ENCODE measurements at places on chromosomes 2 and 18. TPM values are rescaled to one million over a fixed set of nuclear protein-coding genes. Genes with fewer than 3 reads are reported as not detected.

CBLN2 gene
- total RNA-seq = 0.18 TPM

NEUROD1 gene
- total RNA-seq = not detected

GREB1 gene
- 0.38 TPM for total RNA-seq

GRCh38 chr2:212228743-212229171 is 309.8 kb downstream of the ERBB4 start:
- H3K4me1 ChIP-seq = no peaks in the 10 kb centered on the region
- DNase-seq = no peak
- no peak overlapping the region for H3K4me3 ChIP-seq
- H3K27ac ChIP-seq = no peak overlapping the region
- H3K36me3 ChIP-seq = no peaks in the 10 kb centered on the region
- H3K27me3 ChIP-seq = no peaks in the 10 kb centered on the region

GRCh38 chr2:206565666-206566065 is 76.6 kb upstream of the FAM237A start:
- no peaks in the 10 kb centered on the region for H3K27me3 ChIP-seq
- DNase-seq = no peak
- peaks cover 13% of the 10 kb centered on the region for H3K36me3 ChIP-seq
- H3K4me3 ChIP-seq = no peak overlapping the region

DNA sequence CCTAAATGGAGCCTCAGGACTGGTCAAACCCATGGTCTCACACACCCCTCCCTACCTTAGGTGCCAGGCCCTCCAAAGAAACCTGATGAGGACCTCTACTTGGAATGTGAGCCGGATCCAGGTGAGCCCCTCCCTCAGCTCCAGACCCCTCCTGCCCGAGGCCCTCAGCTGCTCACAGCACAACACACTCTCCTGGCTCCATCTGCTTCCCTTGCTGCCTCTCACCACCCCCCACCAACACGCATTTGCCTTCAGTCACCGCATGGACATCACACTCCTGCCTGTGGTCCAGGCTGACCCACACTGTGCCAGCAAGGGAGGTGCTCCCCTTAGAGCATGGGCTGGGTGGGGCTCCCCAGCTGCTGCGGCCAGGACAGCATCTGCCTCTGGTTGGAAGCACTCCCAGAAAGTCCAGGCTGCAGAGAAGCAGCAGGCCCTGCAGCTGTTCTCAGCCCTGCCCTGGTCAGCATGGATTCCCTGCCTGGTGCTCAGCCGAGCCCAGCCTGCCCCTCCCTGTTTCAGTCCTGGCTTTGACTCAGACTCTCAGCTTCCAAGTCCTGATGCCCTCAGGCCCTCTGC is 15.1 kb downstream of the SH2D6 start:
- H3K4me1 ChIP-seq = peaks cover 50% of the 10 kb centered on the region
- H3K27me3 ChIP-seq = no peaks in the 10 kb centered on the region
- peak overlapping the region; percentile 65 for H3K27ac ChIP-seq
- no peaks in the 10 kb centered on the region for H3K36me3 ChIP-seq
- peak; percentile 99 for DNase-seq

GRCh38 chr2:10983711-10984110 is 72.0 kb downstream of the KCNF1 start:
- no peaks in the 10 kb centered on the region for H3K36me3 ChIP-seq
- no peaks in the 10 kb centered on the region for H3K4me1 ChIP-seq
- no peak overlapping the region for H3K27ac ChIP-seq
- no peak for DNase-seq
- H3K27me3 ChIP-seq = no peaks in the 10 kb centered on the region

GRCh38 chr2:215288112-215288815 is 23.6 kb upstream of the ATIC start:
- no peak for DNase-seq
- H3K27me3 ChIP-seq = no peaks in the 10 kb centered on the region
- H3K4me1 ChIP-seq = no peaks in the 10 kb centered on the region

- no peak overlapping the region for H3K4me3 ChIP-seq
- H3K27me3 ChIP-seq = no peaks in the 10 kb centered on the region
- no peaks in the 10 kb centered on the region for H3K36me3 ChIP-seq
- peaks cover 7% of the 10 kb centered on the region for H3K4me1 ChIP-seq
- no peak for DNase-seq
- no peak overlapping the region for H3K27ac ChIP-seq
Observed at GRCh38 chr2:38533757-38534545, 68.8 kb downstream of the HNRNPLL start.

DNA sequence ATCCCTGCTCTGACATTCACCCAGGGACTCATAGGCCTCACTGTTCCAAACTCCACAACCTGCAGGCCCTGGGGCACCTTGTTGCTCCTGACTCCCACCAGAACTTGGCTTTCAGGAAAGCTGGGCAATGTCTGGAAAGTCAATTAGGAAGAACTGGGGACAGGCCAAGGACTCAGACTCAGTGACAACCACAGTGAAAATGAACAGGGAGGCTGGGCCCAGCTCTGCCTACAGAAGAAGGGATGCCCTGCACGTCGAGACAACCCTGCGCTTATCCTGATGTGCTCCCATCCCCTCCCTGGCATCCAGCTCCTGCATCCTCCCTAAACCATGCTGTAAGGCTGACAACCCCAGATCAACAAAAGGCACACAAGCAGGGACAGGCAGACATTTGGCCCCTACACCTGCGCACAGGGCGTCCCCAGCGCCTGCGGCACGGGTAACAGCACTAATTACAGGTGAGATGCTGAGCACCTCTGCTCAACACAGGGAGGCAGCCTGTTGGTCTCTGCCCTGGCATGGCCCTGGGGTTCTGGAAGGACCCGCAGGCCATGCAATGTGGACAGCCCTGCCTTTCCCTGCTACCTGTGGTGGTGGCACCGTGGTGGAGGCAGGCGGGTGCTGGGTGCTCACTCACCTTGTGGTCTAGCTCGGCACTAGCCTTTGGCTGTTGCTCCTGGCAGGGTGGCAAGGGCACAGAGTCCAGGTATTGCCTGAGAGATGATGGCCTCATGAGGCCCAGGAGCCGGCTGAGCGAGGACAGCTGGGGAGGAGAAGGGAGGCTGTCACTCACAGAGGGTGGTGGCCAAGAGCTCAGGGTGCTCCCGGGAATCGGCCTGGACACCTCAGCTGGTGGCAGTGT is 23.6 kb upstream of the SEMA4C start:
- H3K27me3 ChIP-seq = no peaks in the 10 kb centered on the region
- H3K27ac ChIP-seq = no peak overlapping the region
- DNase-seq = no peak
- H3K4me1 ChIP-seq = peaks cover 63% of the 10 kb centered on the region
- no peak overlapping the region for H3K4me3 ChIP-seq

DNA sequence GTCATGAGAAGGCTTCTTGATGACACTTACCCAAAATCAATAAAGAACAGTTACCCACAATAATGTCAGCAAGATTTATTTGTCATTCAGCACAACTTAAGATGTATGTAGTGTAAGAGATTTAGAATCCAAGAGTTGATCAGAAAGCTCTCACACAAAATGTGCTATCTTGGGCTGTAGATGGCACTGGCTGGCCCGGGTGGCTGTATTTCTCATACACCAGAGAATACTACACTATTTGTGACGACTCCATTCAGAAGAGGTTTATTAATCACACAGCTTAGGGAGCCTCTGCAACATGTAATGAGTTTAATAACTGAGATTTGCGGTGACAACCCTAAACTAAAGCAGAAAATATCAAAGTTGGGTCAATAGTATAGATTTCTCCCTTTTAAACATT is 530.4 kb upstream of the KLHL29 start:
- no peak for DNase-seq
- H3K27me3 ChIP-seq = no peaks in the 10 kb centered on the region
- H3K4me3 ChIP-seq = no peak overlapping the region
- H3K4me1 ChIP-seq = peaks cover 5% of the 10 kb centered on the region

- no peak overlapping the region for H3K4me3 ChIP-seq
- no peaks in the 10 kb centered on the region for H3K36me3 ChIP-seq
- H3K4me1 ChIP-seq = peaks cover 3% of the 10 kb centered on the region
- no peak overlapping the region for H3K27ac ChIP-seq
- H3K27me3 ChIP-seq = no peaks in the 10 kb centered on the region
Observed at GRCh38 chr2:105800036-105800713, 55.5 kb downstream of the NCK2 start.

DNA sequence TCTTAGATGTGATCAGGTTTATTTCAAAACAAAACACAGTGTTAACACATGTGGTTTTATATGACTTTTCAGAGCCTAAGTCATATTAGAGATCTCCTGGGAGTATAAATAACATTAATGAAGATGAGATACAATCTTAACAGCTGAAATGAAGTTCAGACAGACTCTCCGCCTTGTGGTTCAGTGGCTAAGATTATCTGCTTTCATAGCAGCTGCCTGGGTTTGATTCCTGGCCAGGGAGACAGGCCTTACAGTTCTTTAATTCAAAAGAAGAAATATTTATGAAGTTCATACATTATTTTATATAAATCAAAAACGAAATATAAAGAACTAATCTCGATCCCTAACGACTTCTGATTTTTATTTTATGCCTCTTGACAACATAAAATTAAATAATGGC is 35.2 kb upstream of the TTC32 start:
- peaks cover 12% of the 10 kb centered on the region for H3K4me1 ChIP-seq
- H3K27me3 ChIP-seq = no peaks in the 10 kb centered on the region
- DNase-seq = peak; percentile 9
- H3K36me3 ChIP-seq = peaks cover 61% of the 10 kb centered on the region
- no peak overlapping the region for H3K27ac ChIP-seq

- H3K4me1 ChIP-seq = peaks cover 19% of the 10 kb centered on the region
- no peak for DNase-seq
- H3K36me3 ChIP-seq = no peaks in the 10 kb centered on the region
- H3K27me3 ChIP-seq = no peaks in the 10 kb centered on the region
Observed at GRCh38 chr18:79926715-79927606, 24.5 kb downstream of the SLC66A2 start.

- no peak for DNase-seq
- no peaks in the 10 kb centered on the region for H3K36me3 ChIP-seq
- no peak overlapping the region for H3K4me3 ChIP-seq
- no peak overlapping the region for H3K27ac ChIP-seq
- H3K27me3 ChIP-seq = no peaks in the 10 kb centered on the region
Observed at GRCh38 chr2:160484859-160485520, 8.6 kb downstream of the RBMS1 start.

Data from SJCRH30 (cell line).